ENCODE measurements at places on chromosomes 7 and 10.

DNA sequence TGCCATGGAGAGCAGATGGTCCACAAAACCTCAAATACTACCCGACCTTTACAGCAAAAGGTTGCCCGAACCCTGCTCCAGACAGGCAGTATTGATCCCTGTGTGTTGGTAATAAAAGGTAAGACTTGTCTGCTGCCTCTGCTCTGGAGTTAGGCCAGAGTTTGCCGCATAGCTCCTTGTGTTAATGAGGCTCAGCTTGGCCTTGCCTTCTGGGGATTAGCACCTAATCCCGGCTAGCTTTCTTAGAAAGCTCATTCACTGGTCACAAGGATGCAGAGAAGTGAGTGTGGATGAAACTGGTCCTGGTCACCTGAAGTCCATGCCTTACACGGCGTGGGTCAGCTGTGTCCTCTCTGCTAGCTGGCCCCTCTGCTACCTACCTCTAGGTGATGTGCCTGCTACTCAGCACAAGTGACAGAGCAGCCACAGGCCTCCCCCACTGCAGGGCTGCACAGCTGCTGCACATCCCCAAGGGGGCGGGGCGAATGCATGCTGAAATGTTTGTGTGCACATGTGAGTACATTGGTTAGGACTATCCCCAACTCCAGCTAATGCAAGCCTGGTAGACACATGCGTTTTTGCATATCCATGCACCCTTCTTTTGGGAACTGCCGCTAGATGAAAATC is 31.7 kb upstream of the SYPL1 start:
- DNase-seq: no peak

DNA sequence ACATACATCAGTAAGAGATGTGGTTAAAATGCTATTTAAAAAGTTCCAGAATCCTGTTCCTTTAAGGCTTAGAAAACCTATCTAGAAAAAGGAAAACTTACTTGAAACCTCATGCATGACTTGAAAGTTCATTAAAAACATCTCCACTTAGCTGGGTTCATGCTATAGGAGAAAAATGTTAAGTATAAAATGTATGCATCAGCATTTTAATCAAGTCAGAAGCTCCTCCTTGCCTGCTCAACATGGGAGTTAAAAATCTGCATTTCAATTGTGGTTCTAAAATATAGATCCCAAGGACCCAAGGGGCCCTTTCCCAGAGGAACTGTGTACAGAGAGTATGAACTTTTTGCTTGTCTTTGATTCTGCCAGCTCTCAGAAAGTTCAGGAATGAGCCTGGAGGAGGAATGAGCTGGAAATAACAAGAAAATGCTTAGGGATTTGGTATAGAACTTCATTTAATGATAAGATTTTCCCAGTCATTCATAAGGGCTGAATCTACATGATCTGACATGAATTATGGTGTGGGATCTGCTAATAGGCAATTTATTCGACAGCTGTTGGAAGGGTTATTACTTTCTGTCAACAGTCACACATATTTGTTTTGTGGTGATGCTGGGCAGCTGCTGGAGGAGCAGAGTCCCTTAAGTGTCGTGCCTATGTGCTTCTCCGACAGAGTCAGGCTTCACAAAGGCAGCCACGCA is 85.6 kb upstream of the MTPN start:
- no peak for DNase-seq

- DNase-seq: no peak
Observed at GRCh38 chr10:119455609-119456434, 86.7 kb downstream of the RGS10 start.

GRCh38 chr10:7488418-7488829 is 77.6 kb upstream of the SFMBT2 start:
- no peak for DNase-seq

DNA sequence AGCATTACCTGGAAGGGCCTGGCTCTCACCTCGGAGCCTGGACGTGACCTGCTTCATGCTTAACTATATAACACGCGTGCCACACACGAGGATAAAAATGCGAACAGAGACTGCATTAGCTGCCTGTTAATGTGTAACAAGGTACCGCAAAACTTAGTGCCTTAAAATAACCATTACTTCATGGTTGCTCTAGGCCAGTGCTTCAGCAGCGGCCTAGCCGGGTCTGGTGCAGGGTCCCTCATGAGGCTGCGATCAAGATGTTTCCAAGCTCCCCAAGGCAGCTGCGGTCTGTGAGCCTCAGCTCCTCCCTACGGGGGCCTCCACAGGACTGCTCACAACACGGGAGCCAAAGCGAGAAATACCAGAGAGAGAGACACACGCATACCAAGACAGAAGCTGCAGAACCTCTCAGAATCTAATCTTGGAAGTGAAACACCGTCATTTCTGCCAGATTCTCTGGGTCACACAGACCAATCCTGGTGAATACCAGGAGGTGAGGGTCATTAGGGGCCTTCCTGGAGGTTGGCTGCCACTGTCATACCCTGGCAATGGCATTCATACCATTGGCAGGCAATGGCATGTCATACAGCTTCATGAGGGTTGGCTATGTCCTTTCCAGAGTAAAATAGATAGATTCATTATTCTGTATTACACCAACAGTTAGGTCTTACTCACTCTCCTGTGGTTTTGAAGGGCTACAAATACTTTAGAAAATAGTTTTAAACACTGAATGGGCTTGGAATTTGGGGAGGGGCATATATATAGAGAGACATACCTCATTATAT is 94.5 kb downstream of the HIPK2 start:
- no peak for DNase-seq

DNA sequence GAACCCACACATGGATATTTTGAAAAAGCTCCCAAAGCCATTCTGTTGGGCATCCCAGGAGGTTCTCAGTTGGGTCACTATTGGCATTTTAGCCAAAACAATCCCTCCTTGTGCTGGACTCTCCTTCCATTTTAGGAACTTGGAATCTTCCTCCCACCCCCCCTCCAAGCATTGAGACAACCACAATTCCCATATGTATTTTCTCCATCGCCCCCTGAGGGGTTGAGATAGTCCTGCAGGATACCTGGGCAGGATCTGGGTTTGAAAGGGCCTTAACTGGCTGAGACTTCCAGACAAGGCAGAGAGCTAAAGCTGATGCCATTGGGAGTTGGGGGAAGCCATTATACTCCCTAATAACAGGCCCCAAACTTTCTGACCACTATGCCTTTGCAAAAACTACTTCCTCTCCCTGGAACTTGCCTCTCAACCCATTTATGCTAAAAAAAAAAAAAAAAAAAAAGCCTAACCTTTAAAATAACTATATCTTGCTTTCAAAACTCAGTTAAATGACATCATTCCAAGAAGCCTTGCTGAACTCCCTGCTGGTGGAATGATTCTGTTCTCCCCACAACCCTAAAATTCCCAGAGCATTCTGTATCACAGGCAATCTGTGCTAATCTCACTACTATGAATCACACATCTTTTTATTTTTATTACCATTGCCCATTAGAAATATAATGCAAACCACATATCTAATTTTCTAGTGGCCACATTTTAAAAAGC is 77.5 kb upstream of the PDE1C start:
- DNase-seq: no peak

Data from activated CD4-positive, CD25-positive, alpha-beta regulatory T cell treated with anti-CD3 and anti-CD28 coated beads, Interleukin-2, amount 50 U/mL, for 16 hours (primary cell).